ENCODE measurements at places on chromosomes 1 and 21. TPM values are rescaled to one million over a fixed set of nuclear protein-coding genes. Genes with fewer than 3 reads are reported as not detected.

The TDRD5 gene
- not detected for total RNA-seq

The MSH4 gene
- 0.21 TPM for total RNA-seq

GRCh38 chr1:205298191-205298994 is 23.2 kb downstream of the NUAK2 start:
- no peak for DNase-seq

DNA sequence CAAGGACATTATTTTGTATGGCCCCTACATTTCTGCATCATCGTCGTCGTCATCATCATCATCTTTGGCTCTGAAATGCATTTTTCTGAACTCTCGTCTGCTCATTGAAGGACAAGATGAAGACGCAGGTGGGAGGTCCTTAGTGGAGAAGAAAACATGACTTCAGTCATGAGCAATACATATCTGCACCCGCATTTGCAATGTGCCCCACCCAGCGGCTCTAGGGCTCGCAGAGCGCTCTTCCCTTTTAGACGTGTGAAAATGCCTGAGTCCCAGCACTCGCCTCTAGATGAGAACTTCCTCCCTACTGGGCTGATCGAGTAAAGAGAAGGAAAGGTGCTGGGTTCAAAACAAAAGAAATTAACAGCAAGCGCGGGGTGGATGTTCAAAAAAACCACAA is 10.1 kb downstream of the C1orf174 start:
- no peak for DNase-seq

- no peak for DNase-seq
Observed at GRCh38 chr1:109649491-109649914, 6.4 kb upstream of the GSTM4 start.

All from activated CD8-positive, alpha-beta T cell treated with anti-CD3 and anti-CD28 coated beads, Interleukin-2, amount 10 ng/mL, durations not matched to agents 7 days and 5 days (primary cell).